ENCODE measurements at places on chromosomes 7 and 10.

GRCh38 chr10:33233221-33233620 is 101.2 kb downstream of the NRP1 start:
- no peak for DNase-seq

GRCh38 chr10:130335336-130335735 is 199.1 kb downstream of the GLRX3 start:
- no peak for DNase-seq

DNA sequence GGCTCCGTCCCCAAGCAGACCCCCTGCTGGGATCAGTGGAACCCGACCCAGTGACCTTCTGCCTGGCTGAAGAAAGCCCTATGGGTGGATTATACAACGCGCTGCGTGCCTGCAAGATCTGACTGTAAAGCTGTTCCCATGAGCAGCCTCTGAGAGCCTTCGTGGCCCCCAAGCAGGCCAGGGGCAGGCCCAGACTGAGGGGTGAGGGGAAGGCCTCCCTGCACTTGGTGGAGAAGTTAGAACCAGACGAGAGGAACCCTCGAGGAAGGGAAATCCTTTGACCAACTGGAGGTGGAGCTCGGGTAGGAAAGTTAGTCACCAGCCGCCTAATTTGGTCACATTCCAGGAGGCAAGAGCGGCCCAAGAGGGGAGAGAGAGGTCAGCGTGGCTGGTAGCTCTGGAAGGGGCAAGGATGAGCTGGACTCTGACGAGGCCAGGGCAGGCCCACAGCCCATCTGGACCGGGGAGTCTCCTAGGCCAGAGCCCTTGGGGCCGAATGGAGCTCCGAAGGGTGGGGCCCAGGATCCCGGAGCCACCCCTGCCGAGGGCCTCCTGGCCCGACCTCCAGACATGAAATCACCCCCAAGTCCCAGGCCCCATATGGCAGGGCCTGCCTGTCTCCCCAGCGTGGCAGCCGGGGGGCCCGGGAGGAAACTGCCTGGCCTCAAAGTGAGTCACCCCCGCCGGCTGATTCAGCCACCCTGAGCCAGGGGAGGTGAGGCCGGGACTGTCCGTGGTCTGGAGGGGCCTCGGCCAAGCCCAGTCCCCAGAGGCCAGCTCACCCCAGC is 23.3 kb upstream of the PDGFA start:
- DNase-seq, result no peak

DNA sequence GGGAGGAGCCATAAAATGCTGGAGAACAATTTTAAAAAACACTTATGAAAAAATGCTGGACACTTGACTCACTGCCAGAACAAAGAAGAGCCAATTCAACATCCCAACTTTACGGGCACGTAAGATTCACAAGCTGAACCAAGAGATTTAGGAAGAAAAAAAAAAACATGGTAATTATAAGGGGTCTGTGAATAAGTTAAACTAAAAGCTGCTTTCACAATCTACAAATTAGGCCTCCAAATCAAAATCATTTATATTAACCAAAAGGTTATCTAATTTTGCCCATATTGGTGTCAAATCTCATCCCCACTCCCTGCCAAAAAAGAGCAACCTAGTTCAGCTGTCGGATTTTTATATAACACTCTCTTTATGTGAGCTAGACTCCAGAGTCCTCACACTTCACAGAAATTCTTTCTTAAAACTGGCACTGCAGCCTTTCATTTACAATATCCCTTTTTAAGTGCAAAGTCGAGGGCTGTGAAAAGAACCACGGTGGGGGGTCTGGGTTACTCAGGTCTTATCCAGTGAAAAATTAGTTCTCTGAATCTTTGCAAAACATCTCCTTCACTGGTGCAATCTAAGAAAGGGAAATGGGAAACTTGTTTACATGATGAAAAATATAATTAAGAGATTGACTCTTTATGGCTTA is 30.4 kb upstream of the DGKI start:
- no peak for DNase-seq

GRCh38 chr10:97676770-97677581 is 10.1 kb downstream of the AVPI1 start:
- DNase-seq, result peak; percentile 69

DNA sequence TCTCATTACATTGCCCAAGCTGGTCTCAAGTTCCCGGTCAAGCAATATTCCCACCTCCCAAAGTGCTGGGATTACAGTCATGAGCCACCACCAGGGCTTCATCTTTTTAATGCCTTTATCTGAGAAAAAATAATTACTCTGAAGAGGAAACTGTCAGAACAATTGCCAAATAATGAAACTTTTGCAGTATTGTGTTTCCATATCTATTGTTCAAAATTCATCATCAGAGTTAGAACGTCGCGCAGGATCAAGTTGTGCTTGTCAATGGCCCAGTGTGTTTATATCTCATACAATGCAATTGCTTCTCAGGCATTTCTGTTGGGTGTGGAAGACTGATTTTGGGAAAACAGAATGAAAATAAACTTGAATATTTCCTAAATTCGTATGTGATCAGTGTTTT is 143.1 kb downstream of the ARID5B start:
- no peak for DNase-seq

- no peak for DNase-seq
These were observed 281.8 kb downstream of the POU6F2 start for GRCh38 chr7:39259391-39260003.

GRCh38 chr10:95295031-95295755 is 4.4 kb upstream of the PDLIM1 start:
- peak; percentile 61 for DNase-seq

GRCh38 chr7:56124981-56125380 is 8.8 kb upstream of the NUPR2 start:
- no peak for DNase-seq

- no peak for DNase-seq
These were observed 20.0 kb downstream of the TNS3 start for GRCh38 chr7:47561715-47562446.

- DNase-seq, result no peak
These were observed 45.0 kb downstream of the GRID1 start for GRCh38 chr10:86321568-86321967.

- no peak for DNase-seq
These were observed 595.2 kb downstream of the AUTS2 start for GRCh38 chr7:70193514-70193913.

DNA sequence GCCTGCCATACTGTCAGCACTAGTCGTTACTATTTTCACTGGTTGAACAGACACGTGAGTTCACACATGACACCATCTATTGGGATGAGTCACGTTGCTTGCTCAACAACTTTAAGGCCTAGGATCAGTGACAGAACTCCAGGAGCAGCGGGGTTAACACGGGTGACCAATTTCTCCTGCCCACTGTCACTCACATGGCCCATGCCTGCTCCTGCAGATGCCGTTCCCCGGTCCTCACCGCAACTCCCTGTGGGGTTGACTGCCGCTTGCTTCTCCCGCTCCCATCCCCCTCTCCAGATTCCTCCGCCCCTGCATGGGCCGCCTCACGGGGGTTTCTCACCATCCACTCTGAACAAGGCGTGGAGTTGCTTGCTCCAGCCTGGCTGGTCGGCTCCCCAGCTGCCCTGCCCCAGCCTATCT is 128.2 kb downstream of the TAX1BP1 start:
- no peak for DNase-seq

DNA sequence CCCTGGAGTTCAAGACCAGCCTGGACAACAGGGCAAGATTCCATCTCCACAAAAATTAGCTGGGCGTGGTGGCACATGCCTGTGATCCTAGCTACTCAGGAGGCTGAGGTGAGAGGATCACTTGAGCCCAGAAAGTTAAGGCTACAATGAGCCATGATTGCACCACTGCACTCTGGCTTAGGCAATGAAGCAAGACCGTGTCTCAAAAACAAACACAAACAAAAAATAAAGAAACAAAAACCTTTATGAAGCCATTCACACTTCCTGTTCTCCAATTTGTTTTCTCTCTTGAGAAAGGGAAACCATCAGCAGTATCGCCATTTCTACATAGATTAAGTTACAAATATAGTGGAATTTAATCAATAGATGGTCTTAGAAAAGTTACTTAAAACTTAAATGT is 19.8 kb downstream of the YME1L1 start:
- DNase-seq, result no peak

DNA sequence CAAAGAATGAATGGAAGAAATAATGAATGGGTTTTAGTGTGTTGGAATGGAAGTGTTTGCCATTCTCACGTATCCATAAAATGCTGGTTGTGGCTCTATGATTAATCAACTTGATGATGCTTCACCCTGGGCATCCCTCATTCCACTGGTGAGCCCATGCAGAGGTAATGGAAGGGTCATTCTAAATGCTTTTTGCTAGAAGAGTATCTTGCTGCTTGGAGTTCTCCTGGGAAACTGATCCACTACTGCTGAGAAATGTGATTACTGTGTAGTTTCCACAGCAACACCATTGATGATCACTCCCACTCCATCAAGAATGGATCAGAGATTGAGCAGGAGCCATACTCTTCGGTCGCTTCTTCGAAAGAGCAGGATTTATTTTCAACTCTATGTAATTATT is 101.6 kb downstream of the ARL5B start:
- DNase-seq, result no peak

GRCh38 chr10:98090822-98091221 is 43.6 kb upstream of the R3HCC1L start:
- DNase-seq, result no peak

DNA sequence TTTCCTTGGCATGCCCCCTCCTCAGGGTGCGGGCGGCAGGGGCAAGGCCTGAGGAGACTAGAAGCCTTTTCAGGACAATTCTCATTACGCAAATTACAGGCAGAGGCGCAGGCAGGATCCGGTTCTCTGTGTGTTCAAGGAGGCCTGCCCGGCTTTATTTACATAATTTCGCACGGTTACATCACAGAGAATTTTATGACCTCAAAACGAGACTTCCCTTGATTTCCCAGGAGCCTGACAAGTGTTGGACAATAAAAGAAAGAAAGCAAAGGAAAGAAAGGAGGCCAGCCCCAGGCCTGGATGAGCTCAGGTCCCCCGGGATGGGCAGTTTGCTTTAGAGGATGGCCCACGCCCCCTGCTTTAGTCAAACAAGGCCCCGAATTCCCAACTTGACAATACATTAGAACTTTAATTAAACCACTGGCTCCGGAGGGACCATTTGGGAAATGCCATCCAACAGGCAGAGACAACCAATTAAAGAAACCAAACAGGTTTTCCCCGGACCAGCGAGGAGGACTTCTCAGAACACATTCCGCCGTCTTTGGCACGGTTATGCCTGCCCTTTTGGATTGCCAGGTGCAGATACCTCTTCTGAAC is 2.9 kb downstream of the MNX1 start:
- DNase-seq, result no peak

DNA sequence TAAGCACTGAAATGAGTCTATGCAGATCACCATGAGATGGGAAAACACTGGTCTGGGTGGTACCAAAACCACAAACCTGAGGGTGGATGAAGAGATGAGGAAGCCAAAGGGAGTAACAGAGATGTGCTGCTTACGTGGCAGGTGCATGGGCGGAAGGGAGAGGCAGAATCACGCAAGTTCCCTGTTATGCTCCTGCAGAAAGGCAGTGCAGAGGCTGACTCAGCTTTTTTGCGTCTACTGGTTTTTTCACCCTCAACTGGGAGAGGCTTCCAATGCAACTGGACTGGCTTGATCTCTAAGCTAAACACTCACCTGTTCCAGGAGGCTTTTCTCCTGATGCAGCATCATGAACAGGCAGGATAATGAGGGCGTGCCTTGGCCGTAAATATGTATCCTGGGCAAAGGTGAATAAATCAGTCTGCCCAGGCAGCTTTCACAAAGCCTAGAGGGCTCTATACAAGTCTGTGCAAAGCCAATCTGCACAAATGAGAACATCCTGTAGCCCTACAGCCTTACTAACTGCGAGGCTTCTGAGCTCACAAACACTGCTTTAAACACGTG is 95.4 kb upstream of the AFAP1L2 start:
- no peak for DNase-seq

DNA sequence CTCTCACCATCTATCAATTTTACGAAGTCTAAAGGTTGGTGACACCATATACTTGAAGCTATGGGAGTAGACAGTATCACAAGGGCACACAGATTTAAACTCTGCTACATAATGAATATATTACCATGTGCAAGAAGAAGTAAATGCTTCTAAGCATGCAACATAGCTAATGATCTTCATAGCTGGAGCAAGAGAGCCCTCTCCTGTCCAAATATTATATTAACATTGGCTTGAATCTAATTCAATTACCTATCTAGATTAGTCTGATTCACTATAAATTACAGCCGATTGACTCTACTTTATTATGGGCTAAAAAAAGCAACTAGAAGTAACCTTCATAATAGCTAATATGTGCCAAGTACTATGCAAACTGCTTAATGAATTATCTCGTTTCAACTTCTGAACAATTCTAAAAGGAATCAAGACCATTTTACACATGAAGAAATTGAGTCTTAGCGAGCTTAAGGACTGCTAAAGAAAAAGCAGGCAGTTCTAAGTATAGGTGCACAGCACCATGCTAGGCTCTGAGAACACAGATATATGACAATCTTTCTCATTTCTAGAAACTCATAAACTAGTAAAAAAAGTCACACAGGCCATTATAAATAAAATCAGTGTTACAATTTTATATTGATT is 21.9 kb downstream of the FRA10AC1 start:
- DNase-seq, result peak; percentile 28

- peak; percentile 31 for DNase-seq
These were observed 257.7 kb upstream of the NFE2L3 start for GRCh38 chr7:25894002-25894901.

GRCh38 chr10:63692220-63692896 is 171.2 kb downstream of the REEP3 start:
- no peak for DNase-seq

Data from erythroblast (primary cell).